ENCODE measurements at places on chromosomes 6 and 20. TPM values are rescaled to one million over a fixed set of nuclear protein-coding genes. Genes with fewer than 3 reads are reported as not detected.

DNA sequence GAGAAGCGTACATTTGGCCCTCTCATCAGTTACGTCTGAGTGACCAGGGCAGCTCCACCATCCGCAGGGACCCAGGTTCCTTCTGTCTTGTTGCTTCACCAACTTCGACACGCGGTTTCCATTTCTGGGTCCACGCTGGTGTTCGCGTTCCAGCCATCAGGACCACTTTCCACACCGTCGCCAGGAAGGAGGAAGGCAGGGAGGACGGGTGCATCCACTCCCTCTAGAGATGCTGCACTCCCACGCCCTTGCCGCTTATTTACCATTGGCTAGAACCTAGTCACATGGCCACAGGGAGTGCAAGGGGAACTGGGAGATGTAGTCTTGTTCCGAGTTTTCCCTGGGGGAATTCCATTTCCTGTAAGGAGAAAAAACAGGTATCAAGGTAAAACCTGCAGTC, 33.2 kb upstream of the SNX9 start:
- H3K36me3 ChIP-seq = no peaks in the 10 kb centered on the region
- DNase-seq = no peak
- H3K27me3 ChIP-seq = no peaks in the 10 kb centered on the region
- no peak overlapping the region for H3K4me3 ChIP-seq
- no peak overlapping the region for H3K27ac ChIP-seq

The JPH2 gene
- 0.92 TPM for polyA plus RNA-seq

The C6orf15 gene
- not detected for polyA plus RNA-seq

The SLC2A10 gene
- 23.9 TPM for polyA plus RNA-seq

The IRAK1BP1 gene
- 17.0 TPM for polyA plus RNA-seq

- H3K36me3 ChIP-seq = no peaks in the 10 kb centered on the region
- DNase-seq = peak; percentile 75
- peaks cover 10% of the 10 kb centered on the region for H3K4me1 ChIP-seq
- H3K27me3 ChIP-seq = no peaks in the 10 kb centered on the region
- H3K27ac ChIP-seq = peak overlapping the region; percentile 63
Observed at GRCh38 chr6:44234101-44235025, 11.0 kb downstream of the SLC29A1 start.

All from left lung (tissue), 14 donors.